ENCODE measurements at places on chromosomes 13 and 19.

- DNase-seq = peak; percentile 97
Measured at GRCh38 chr19:54168174-54168917, 4.6 kb downstream of the TMC4 start.

DNA sequence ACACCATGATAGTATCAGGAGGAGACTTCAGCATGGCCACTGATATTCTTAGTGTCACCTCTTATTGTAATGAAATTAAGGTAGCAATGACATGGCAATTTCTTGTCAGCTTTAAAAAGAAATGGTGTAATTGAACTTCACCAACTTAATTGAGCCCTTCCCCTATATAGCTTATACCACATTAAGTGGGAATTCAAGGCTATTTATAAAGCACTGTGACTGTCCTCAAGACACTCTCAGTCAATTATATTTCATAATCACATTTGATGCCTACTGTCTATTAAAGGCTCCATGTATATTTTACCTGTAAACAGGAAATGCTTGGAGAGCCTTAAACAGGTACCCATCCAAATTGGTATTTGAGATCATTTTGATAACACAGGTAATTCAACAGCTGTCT lies 28.3 kb downstream of the KLF12 start:
- DNase-seq = no peak

- no peak for DNase-seq
Measured at GRCh38 chr13:19810996-19811881, 28.5 kb upstream of the PSPC1 start.

DNA sequence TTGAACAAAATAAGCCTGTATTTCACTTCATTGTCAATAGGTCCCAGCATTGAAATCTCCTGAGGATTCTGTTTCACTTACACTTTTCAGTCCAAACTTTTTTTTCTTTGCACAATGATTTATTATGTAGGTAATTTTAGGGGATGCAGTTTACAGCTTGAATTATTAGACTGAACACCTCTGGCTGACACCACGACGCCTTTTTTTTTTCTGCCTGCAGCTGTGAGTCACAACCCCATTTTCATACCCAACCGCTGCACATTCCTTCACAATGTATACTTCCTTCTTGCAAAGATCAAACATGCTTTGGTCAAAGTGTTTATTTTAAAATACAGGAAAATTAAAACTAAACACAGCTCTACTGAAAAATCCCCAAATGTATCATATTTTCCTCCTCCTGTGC lies 11.4 kb downstream of the ZIC2 start:
- no peak for DNase-seq

GRCh38 chr19:45576682-45577081 lies 7.9 kb downstream of the OPA3 start:
- DNase-seq = no peak

DNA sequence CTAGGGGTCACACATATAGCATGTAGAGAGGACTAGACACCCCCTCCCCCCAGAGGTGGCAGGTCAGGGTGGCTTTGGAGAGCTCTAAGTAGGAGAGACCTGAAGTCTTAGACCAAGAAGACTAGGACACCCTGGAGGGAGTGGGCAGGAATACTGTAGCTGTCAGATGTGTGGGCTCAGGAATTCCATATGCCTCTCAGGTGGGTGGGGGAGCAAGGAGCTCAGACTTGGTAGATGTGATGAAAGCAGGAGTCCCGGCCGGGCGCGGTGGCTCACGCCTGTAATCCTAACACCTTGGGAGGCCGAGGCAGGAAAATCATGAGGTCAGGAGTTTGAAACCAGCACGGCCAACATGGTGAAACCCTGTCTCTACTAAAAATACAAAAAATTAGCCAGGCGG lies 1.6 kb downstream of the CRB3 start:
- DNase-seq = no peak

DNA sequence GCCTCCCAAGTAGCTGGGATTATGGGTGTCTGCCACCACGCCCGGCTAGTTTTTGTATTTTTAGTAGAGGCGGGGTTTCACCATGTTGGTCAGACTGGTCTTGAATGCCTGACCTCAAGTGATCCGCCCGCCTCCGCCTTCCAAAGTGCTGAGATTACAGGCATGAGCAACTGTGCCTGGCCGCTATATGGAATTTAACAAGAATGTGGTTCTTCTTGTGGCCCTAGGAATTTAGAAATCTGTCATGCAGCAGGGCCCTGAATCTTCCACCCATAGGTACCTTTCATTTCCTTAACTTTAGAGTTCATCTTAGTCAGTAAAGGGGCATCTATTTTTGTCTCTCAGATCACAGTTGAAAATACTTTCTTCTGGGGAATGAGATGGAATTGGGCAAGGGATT lies 25.6 kb upstream of the NDFIP2 start:
- DNase-seq = no peak

DNA sequence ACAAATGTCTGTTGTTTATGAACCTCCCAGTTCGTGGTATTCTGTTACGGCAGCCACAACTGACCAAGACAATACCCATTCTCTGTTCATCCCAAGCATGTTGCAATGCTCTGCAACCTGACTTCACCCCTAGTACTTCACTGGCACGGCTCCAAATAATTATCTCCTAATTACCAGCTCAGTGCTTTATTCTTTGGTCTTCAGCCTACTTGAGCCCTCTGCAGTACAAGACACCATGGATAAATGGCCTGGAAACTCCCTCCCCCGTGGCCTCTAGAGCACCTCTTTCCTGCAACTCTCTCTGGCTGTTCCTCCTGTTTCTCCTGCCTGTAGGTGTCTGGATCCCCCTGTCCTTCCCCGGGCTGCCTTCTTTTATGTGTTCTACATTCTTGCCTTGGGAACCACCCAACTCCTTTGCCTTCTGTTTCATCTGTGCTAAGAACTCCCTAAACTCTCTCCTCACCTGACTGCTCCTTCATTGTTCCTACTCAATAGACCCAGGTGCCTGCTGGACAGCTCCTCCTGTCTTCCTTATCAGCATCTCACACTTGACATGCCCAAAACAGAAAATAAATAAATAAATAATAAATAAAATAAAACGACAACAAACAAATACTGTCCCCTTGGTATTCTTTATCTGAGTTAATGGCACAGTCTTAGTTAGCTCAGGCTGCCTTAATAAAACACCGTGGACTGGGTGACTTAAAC lies 200.4 kb upstream of the IPO5 start:
- DNase-seq = no peak

- DNase-seq = no peak
Measured at GRCh38 chr13:112977091-112977490, 8.1 kb downstream of the MCF2L start.

- DNase-seq = no peak
Measured at GRCh38 chr19:50507376-50507775, 3.6 kb downstream of the JOSD2 start.

DNA sequence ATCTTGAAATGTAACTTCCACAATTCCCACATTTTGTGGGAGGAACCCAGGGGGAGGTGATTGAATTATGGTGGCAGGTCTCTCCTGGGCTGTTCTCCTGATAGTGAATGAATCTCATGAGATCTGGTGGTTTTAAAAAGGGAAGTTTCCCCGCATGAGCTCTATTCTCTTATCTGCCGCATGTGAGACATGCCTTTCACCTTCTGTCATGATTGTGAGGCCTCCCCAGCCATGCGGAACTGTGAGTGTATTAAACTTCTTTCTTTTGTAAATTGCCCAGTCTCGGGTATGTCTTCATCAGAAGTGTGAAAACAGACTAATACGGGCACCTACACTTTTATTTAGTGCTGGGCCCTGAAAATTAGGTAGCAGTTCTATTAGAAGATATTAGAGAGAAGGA lies 45.8 kb downstream of the TNFSF13B start:
- no peak for DNase-seq

GRCh38 chr13:47463726-47464125 lies 537.3 kb downstream of the SUCLA2 start:
- DNase-seq = no peak

DNA sequence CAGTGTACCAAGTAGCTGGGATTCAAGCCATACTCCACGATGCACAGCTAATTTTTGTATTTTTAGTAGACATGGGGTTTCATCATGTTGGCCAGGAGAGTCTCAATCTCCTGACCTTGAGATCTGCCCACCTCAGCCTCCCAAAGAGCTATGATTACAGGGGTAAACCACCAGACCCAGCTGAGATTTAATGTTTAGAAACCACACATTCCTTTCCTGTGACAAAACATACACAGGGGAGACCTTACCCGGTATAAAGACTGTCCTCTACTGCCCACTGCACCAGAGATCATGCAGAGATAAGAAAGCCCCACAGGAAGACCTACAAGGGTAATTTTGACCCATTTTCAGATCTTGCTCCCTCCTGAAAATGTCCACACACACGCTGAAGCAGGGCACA lies 22.8 kb upstream of the ZNF83 start:
- DNase-seq = no peak

- no peak for DNase-seq
Measured at GRCh38 chr13:113192279-113192678, 16.2 kb downstream of the PCID2 start.

- peak; percentile 67 for DNase-seq
Measured at GRCh38 chr19:49689133-49690078, at the start of gene ADM5. Gene ADM5 (plus strand): TSS chr19:49689594. CDS start chr19:49689838, 244 bp downstream.

- DNase-seq = no peak
Measured at GRCh38 chr13:42950181-42950580, 41.9 kb downstream of the EPSTI1 start.

- DNase-seq = no peak
Measured at GRCh38 chr13:71355010-71355409, 512.0 kb downstream of the DACH1 start.

GRCh38 chr19:15557223-15557622 lies 48.9 kb downstream of the CYP4F22 start:
- no peak for DNase-seq

DNA sequence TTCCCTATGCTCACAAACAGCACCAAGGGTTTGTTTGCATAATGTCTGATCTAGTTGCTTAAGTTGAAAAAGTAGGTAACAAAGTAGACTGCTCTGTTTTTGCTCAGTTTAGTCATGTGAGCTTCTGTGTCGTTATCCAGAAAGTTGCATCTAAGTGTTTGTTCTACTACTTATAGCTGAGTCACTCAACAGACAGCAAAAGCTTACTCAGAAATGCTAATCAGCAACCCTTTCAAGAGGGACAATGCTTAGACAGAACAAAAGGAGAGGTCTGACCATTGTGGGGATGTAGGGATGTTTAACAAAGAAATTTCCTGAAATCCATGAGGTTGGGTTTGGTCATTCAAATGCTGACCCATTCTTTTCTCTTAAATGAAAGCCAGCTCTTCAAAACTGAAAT lies 106.4 kb downstream of the ATP8A2 start:
- no peak for DNase-seq

DNA sequence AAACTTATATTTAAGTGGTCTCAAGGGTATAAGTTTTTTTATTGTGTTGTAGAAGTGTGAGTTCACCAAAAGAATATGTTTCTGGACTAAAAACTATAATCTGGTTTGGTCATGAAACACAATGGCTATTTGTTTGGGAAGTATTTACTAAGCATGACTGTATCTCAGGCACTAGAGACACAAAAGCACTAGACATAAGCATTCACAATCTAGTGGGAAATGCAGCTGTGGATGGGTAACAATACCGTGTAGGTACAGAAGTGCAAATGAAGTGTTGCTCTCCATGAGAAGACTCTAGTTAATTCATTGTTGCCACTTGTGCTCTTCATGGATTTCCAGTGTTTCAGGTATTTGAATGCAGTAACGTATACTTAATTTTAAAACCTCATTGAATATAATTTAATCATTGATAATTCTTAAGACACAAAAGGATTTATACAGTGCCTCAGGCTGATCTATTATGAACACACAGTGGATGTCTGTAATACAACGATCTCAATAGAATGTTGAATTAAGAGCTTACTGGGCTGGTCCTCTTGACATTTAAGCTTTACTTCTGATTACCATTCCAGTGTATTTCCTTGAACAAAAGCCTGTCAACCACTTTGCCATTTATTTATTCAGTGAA lies 50.9 kb downstream of the TPT1 start:
- no peak for DNase-seq

DNA sequence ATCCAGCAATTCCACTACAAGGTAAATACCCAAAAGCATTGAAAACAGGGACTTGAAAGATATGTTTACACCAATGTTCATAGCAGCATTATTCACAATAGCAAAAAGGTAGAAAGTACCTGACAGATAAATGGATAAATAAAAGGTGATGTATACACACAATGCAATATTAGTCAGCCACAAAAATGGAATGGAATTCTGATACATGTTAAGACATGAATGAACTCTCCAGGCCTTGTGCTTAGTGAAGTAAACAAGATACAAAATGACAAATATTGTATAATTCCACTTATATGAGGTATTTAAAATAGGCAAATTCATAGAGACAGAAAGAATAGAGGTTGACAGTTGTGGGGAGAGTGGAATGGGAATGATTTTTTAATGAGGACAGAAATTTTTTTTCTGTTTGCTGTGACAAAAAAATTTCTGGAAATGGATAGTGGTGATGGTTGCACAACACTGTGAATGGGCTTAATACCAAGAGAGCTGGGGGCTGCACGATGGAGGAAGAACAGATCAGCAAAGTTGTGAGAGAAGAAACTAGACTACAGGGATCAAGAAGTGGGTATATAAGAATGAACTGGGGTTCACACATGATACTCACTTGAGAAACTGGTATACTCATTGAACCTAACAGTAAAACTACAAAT lies 137.2 kb downstream of the MZT1 start:
- DNase-seq = no peak

Data from adrenal gland (tissue), 19 donors.